ENCODE measurements at places on chromosomes 1 and 21.

DNA sequence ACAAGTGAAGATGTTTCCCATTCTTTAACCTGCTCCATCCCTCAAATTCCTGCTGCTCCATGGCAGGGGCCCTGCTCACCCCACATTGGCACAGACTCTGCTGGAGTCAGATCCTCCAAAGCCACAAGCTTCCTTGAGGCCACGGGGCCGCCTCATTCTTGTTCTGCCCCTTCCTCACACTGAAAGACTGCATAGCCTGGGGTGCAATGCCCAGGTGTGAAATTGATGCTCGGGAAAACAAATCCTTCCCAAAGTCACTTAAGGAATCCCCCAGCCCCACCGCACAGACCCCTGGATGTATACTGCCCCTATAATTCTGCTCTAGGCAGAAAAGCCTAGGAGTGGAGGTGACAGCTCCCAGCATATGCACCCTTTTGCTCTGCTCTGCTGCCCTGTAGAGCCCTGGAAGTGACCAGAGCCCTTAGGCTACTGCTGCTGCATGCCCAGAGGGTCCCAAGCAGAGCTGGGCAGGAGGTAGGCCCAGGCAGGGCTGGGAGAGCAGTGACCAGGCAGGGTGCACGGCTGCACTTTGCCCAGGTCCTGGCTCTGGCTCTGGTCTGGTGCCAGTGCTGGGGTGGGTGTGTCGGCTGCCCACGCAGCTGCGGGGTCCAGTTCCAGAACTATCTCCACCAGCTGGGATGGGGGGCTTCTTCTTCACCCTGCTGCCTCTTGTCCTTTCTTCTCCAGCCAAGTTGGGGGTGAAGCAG lies 1.6 kb downstream of the HES2 start:
- no peak for DNase-seq

DNA sequence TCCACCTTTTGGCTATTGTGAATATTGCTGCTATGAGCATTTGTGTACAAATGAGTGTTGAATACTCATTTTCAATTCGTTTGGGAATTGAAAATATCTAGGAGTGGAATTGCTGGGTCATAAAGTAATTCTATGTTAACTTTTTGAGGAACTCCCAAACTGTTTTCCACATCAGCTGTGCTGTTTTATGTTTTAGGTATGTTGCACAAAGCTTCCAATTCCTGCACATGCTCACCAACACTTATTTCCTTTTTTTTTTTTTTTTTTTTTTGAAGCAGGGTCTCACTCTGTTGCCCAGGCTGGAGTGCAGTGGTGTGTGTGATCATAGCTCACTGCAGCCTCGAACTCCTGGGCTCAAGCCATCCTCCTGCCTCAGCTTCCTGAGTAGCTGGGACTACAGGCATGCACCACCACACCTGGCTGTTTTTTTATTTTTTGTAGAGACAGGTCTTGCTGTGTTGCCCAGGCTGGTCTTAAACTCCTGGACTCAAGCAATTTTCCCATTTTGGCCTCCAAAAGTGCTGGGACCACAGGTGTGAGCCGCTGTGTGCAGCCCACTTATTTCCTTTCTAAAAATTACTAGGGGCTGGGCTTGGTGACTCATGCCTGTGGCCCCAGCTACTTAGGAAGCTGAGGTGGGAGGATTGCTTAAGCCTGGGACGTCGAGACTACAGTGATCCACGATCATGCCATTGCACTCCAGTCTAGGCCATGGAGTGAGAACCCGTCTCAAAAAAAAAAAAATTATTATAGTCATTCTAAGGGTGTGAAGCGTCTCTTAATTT lies 33.4 kb downstream of the TMCC2 start:
- DNase-seq = no peak

GRCh38 chr1:14909920-14910460 lies 243.6 kb upstream of the TMEM51 start:
- no peak for DNase-seq

DNA sequence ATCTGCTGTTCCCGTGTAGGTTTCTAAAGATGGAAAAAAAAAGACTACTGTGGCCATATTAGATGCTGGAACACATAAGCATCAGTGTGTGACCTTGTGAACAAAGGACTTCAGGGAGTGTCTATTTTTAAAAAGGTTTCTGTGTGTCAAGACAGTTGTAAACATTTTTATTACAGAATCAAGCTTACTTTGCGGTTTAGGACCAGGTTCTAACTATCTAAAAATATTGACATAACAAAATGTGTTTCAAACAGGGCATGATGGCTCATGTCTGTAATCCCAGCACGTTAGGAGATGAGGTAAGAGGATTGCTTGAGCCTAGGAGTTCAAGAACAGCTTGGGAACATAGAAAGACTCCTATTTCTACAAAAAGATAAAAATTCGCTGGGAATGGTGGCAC lies 7.1 kb upstream of the DDI2 start:
- DNase-seq = no peak

GRCh38 chr1:25435397-25436108 lies 4.9 kb downstream of the MACO1 start:
- DNase-seq = no peak

- peak; percentile 37 for DNase-seq
Measured at GRCh38 chr1:36609241-36610027, 126.7 kb upstream of the CSF3R start.

GRCh38 chr1:182041615-182042014 lies 19.9 kb downstream of the ZNF648 start:
- no peak for DNase-seq

DNA sequence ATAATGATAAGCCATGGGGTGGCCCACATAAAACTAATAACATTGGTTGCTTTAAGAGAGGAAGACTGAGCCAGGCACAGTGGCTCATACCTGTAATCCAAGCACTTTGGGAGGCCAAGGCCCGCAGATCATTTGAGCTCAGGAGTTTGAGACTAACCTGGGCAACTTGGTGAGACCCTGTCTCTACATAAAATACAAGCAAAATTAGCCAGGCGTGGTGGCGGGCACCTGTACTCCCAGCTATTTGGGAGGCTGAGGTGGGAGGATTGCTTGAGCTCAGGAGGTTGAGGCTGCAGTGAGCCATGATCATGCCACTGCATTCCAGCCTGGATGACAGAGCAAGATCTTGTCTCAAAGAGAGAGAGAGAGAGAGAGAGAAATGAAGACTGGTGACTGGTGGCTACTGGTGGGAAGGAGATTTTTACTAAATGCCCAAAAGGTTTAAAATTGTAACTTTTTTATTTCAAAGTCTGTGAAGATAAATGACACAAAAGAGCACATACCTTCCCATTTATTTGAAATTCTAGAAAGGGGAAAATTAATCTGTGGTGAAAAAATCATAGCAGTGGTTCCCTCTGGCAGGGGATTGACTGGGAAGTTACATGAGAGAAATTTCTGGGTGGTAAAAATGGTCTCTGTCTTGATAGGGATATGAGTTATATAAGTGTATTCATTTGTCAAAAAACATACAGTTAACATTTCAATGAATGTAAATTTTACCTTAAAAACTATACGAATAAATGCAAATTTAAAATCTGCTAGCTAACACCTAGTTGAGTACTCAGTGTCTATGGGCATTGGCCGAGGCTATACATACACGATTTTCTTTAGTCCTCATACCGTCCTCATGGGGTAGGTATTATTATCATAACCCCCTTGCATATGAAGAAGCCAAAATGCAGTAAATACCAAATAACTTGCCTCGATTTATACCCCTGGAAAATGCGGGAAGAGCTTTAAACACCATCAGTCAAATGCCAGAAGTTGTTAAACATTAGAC lies 2.2 kb upstream of the NBPF1 start:
- peak; percentile 30 for DNase-seq

DNA sequence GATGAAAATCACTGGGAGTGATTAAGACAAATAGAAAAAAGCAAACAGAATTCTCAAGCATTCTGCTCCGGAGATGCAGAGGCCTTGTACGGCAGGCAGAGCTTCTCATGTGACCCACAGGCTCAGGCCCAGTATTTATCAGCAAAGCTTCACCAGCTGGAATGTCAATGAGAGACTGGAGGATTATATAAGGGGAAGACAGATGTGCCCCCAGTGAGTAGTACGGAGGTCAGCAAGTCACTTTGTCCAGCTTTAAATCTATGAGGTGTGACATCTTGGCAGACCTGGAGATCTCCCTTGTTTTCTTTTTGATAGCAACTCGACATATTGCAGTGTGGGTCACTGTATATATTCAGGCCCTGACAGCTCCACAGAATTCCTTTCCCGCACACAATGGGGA lies 106.8 kb downstream of the HHIPL2 start:
- DNase-seq = no peak

DNA sequence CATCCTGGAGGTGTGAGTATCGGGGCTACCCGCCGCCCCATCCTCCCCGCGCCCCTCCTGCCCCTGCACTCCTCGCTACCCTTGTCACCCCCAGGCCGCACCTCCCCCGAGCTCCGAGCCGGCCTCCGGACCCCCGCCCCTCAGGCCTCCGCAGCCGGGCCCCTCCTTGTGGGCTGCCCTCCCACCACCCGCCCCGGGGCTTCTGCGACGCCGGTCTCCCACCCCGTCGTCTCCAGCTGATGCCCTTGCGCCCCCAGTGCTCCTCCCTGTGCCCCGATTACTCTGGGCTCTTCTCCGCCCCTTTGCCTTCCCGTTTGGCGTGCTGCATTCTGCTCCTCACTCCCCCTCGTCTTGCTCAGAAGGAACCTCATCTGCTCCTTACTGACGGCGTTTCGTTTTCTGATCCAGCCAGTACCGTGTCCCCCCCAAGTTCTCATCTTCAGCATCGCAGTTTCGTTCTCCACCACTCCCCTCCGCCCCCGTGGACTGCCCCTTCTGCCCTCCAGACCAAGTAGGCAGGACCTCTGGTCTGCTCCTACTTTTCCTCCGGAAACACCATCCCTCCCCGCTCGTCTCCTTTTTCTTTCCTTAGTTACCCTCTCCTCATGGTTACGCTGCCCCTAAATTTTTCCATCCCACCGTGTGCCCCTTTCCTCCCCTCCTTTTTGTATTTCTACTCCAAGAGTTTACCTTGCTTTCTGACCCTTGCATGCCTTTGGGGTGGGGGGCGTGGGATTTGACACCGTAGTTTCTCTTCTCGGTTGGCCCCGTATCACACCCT lies 841 bp downstream of the SNX27 start:
- no peak for DNase-seq

GRCh38 chr1:15714406-15715136 lies 21.5 kb upstream of the SLC25A34 start:
- DNase-seq = no peak

DNA sequence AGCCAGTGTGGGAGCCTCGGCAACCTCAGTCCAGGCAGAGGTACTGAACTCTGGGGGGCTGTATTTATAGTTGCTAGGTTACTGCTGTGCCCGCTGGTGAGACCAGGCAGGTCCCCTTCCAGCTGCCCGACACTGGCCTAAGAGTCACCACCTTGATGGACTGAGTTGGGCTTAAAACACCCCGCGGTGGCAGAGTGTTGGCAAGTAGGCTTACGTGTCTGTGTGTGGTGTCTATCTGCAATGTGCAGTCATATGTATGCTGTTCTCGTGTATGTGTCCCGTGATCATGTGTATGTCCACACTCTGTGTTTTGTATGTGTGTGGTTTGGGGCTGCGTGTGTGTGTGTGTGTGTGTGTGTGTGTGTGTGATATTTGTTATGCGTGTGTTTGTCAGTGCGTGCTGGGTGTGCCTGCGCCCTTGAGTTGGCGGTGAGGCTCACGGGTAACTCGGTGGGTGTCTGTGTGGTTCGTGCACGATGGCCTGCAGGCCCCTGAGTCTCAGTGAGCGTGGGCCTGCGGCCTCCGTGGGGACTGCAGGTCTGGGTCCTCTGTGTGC lies 65.5 kb downstream of the MEF2D start:
- DNase-seq = no peak

GRCh38 chr1:97745912-97746311 lies 174.9 kb downstream of the DPYD start:
- no peak for DNase-seq
